ENCODE measurements at places on chromosomes 4 and X.

- no peak for DNase-seq
Measured at GRCh38 chr4:184769141-184769765, 35.4 kb upstream of the CENPU start.

DNA sequence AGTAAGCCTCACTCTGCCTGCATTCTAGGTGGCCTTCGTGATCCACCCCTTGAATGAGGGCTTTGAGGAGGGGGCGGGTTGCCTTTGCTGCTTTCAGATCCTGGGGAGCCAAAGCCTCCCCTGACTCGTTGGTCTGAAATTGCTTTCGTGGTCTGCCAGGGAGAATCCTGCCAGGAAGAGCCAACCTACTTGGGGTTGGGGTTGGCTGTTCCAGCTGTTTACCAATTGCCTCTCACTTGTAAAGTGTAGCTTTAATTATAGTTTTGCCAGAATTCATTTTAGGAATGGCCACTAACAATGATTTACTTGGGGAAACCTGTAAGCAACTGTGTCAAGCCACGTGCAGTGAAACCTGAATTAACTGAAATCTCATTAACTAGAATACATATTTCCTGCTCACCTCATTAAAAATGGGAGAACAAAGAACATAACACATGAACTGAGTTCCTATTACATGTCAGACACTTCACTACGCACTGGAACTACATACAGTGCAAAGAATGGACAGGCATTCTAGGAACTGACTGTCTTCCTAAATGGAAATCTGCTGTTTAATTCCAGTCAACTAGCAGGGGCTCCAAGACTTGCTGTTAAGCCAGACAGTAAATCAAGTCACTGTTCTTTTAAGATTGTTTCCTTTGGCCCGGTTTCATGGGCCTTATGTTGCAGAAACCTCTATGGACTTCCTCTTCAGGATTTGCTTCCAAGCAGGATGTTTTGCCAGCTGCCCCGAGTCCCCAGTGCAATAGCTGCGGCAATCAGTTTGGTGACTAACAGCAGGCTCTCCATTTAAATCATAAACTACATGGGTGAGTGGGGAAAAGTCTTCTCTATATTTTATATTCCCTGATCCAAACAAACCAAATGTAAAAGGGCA is 16.4 kb upstream of the NKRF start:
- no peak for DNase-seq

GRCh38 chr4:38385093-38386004 is 278.6 kb upstream of the KLF3 start:
- DNase-seq, result peak; percentile 34

DNA sequence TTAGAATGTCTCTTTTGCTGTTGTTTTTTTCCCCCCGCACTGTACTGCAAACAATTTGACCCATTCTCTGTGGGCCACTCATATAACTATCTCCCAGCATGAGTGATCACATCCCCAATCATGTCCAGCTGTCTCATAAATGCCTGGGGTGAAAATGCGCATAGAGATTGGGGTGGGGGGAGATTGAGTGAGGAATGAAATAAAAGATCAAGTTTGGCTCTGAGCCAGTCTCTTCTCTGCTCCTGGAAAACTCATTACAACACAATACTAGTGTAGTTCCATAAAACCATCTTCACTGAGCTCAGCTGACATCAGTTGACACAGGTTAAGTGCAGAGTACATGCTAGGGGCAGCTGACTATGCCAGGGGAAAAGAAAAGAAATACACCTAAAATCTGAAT is 96.9 kb downstream of the EGF start:
- no peak for DNase-seq

DNA sequence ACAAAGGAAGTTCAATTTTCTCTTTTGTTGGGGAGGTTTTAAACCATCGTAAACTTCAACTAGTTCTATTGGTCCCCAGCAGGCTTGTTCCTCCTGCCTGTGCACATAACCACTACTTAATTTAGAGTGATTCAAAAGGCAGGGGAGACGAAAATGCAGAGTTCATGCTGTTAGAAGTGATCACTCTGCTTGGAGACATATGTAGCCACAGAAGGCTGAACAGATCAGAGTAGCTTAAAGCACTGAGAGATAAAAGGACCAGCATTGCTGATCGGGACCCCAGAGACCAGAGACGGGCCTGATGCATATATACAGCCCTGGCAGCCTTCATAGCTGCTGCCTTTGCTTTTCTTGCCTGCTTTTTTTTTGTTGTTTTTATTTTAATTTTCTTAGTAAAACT is 662.0 kb upstream of the CPEB2 start:
- DNase-seq, result no peak

- DNase-seq, result no peak
Measured at GRCh38 chr4:48504352-48504751, 14.3 kb downstream of the ZAR1 start.

DNA sequence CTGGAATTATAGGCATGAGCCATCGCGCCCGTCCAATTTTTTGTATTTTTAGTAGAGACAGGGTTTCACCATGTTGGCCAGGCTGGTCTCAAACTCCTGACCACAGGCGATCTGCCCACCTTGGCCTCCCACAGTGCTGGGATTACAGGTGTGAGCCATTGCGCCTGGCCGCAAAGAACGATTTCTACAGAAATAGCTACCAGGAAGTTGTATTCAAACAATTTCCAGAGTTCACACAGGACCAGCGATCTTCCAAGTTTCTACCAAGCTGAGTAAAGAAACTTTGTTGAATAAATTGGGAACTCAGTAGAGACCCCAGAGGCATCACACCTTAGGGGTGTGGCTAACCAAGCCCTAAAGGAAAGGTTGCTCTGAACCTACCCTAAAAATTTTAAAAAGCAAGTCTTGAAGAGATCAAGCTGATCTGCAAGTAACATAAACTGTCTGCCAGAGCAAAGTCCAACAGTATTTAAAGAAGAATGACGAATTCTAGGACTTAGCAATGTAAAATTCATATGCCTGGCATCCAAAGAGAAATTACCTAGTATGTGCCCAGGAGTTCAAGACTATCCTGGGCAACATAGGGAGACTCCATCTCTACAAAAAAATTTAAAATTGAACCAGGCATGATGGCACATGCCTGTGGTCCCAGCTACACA is 48.4 kb upstream of the USP9X start:
- no peak for DNase-seq

DNA sequence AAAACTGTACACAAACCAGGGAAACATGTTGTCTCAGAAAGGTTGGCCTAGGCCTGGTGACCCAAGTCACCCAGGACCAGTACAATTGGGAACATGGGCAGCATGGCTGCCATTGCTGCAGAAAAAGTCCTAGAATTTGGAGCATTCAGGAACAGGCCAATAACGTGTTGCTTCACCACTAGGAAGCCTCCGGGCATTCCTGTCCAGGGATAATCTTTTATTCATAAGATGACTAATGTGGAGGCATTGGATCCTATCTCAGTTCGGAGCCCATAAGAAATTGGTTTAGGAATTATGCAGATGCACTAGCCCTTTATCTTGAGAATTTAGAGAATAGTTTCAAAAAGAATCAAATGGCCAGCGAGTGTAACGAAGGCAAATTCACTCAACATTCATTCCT is 242.8 kb upstream of the NDST4 start:
- DNase-seq, result no peak

DNA sequence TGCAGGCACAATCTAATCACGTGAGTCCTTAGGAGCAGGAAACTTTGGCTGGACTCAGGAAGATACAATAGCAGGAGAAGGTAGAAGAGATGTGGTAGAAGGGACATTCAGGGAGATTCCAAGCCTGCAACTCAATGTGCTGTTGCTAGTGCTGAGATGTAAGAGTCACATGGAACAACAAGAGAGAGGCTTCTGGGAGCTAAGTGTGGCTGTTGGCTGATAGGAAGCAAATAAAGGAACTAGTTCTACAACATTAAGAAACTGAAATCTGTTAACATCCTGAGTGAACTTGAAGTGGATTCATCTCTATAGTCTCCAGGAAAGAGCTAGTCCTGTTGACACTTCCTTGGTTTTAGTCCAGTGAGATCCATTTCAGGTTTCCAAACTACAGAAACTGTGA is 1207.4 kb downstream of the ADGRL3 start:
- no peak for DNase-seq

DNA sequence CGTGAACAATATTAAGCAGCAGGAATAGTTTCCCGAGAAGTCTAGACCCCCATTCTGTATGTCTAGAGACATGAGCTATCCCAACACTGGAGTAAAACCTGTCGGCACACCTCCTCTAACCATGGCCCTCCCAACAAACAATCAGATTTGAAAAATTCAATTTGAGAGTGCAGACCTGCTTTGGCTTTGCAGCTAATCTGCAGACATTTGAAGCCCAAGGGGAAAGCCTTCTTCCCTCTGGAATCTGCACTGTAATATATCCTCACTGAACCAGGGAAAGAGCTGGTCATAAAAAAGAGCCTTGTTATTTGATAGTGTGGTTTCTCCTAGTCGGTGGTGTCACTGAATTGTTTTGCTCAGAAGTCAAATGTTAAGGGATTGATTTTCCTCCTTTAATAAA is 44.6 kb upstream of the KLHL34 start:
- DNase-seq, result no peak

- DNase-seq, result no peak
Measured at GRCh38 chrX:20309806-20310205, 43.1 kb upstream of the RPS6KA3 start.

DNA sequence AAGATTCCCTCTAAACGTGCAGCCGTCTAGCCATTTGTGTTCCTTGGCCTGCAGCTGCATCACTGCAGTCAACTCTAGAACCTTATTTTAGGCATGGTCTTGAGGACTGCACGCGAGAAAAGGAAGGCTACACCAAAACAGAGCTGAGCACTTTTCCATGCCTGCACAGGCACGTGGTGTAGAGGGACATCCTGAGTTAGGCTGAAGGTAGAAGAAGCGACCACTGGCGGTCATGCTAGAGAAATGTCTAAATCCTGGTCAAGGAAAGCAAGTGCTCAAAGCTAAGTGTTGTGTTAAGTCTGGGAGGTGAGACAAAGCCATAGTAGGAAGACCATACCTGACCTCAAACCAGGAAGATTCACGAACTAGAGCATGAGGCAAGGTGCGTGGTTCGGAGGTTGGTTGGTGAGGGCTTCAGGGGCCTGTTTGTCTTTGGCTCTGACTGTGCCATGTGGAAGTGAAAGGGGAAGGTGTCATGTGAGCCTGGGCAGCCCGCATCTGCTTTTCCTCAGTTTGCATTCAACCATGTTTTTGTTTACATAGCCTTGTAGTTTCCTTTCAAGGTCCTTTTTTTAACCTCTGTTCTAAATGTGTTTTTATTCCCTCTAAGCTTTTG is 203.8 kb downstream of the AASDH start:
- no peak for DNase-seq

DNA sequence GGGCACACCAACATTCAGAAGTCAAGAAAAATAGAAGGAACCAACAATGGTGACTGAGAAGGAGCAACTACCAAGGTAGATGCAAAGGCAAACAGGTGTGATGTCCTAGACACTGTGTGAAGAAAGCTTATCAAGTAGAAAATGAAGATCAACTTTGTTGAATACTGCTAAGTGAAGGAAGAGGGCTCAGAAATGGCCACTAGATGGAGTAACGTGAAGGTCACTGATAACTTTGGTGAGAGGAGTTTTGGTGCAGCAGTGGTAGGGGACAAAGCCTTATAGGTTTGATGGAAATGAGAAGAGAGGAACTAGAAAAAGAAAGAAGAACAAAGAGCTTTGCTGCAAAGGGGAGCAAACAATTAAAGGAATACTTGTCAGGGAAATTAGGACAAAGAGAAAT is 23.5 kb downstream of the OTC start:
- DNase-seq, result peak; percentile 7

DNA sequence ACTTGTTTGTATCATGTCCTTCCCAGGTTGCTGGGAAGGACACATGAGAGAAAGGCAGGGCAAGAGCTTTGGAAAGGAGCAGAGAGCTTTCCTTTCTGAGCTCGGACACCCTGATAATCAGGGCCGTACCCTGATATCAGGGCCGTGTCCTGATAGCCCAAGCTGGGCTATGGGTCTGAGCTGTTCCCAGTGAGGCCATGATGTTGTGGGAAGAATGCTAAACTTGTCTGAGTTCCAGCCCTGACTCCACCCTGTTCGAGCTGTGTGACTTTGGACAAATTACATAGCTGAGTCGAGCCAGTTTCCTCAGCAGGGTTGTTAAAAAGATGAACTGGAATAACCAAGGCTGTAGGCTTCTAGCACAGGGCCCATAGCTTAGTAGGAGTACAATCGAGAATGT is 3.3 kb upstream of the CXCR3 start:
- no peak for DNase-seq

GRCh38 chr4:105189855-105190650 is 43.4 kb downstream of the TET2 start:
- no peak for DNase-seq

GRCh38 chr4:2817701-2818350 is 24.9 kb downstream of the SH3BP2 start:
- peak; percentile 81 for DNase-seq

DNA sequence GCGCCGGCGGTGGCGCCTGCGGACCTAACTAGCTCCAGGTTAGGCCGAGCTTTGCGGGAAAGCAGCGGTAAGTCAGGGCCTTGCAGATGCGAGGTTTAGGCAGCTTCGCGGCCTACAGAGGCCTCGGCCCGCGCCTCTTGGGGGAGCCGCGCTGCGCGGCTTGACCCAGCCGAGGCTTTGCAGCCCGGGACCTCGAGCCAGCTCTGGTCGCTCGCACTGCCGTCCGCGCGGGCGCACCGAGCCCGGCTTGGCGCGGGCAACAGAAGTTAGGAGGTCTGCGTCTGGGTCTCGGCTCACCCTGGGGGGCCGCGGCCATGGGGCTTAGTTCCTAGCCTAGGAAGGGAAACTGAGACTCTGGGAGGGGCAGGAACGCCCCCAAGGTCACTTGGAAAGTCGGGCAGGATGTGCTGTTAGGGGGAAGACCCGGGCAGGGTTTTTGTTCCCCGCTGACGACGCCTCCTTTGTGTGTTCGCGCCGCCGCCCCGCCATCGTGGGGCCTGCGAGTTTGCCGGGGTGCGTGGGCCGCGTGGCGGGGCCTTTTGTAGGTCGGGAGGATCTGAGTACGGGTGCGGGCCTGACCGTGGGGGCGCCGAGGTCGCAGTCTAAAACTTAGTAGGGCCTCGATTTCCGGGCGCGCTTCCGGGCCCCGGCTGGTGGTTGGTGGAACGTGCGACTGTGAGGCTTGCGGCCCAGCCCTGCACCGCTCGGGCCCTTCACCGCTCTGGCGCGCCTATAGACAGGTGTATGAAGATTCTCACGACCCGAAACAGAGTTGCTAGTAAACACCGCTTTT is 482 bp downstream of the RNF4 start:
- DNase-seq, result peak; percentile 60

- no peak for DNase-seq
Measured at GRCh38 chr4:76622717-76623116, 187.7 kb downstream of the SHROOM3 start.

- DNase-seq, result peak; percentile 94
Measured at GRCh38 chr4:94577136-94577535, 125.4 kb downstream of the PDLIM5 start.

GRCh38 chr4:188196134-188196735 is 57.0 kb downstream of the TRIML1 start:
- peak; percentile 32 for DNase-seq

DNA sequence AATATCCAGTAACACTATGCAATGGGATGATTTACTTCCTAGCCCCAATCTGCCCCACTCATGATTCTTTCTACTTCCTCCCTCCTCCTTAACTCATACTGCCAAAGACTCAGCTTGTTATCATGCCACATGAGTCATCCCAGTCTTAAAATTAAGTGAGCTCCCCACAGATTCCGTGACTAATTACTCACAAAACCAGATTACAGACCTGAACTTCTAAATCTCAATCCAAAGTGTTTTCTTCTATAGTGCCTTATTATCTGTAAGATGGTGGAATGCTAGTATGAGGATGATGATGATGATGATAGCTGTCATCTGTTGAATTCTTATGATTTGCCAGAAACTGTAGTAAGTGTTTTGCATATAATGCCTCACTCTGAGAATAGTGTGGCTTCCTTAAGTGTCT is 27.7 kb upstream of the GPC3 start:
- no peak for DNase-seq

- DNase-seq, result no peak
Measured at GRCh38 chr4:152115794-152116193, 355.0 kb upstream of the GATB start.
